ENCODE measurements at places on chromosomes 1 and 21. TPM values are rescaled to one million over a fixed set of nuclear protein-coding genes. Genes with fewer than 3 reads are reported as not detected.
A peak's percentile ranks its signal among the peaks of the same experiment; 100 is the strongest.

ACTA1 gene
- 577 TPM for total RNA-seq

ARTN gene
- not detected for total RNA-seq

KRTAP7-1 gene
- not detected for total RNA-seq

OR6N1 gene
- total RNA-seq: not detected

- no peak for DNase-seq
Measured at GRCh38 chr1:82449506-82450057, 648.8 kb downstream of the ADGRL2 start.

- no peak for DNase-seq
Measured at GRCh38 chr1:170686291-170686690, 22.4 kb downstream of the PRRX1 start.

- no peak for DNase-seq
Measured at GRCh38 chr1:179937668-179938254, 16.8 kb upstream of the CEP350 start.

- no peak for DNase-seq
Measured at GRCh38 chr21:29075706-29076466, 2.4 kb upstream of the CCT8 start.

DNA sequence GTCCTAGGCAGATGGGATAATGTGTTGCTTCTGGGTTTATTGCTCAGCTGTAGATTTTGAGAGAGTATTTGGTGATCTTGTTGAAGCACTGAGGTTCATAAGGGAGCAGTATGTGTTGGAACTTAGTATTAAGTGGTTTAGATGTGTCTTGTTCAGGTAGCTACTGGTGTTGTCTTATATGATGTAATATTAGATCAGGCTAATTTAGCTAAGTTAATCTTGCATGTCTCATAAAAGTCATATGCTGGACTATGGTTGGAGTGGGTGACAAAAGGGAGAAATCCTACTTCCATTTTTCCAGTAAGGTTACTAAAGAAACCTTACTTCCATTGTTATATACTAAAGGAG lies 196.4 kb downstream of the CLEC20A start:
- no peak for DNase-seq

DNA sequence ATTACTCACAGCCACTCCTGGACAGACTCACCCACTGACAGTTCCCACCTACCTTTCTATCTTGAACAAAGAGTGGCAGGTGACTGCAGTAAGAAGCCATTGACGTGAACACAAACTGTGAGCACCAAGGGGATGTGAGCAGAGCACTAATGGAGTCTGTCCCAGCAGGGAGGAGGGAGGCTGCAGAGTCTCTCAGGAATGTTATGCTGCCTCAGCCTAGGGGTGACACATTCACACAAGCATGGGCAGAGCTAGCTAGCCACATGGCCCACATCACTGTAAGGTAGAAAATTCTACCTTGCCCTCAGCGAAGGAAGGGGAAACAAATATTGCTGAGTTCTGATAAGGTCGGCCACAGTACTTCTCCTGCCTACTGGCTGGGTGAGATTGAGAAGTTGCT lies 56.8 kb upstream of the PTGFRN start:
- DNase-seq: no peak

- peak; percentile 32 for DNase-seq
Measured at GRCh38 chr1:3013371-3014049, 7.8 kb upstream of the ACTRT2 start.

Data from Right ventricle myocardium superior (tissue), 1 donor.